ENCODE measurements at places on chromosomes 5 and 9. TPM values are rescaled to one million over a fixed set of nuclear protein-coding genes. Genes with fewer than 3 reads are reported as not detected.

Gene GNA14
- 3.9 TPM for total RNA-seq

Gene PCDHGA1
- 1.2 TPM for total RNA-seq

- no peak for ATAC-seq
Measured at GRCh38 chr5:130975847-130976246, 189.2 kb downstream of the HINT1 start.

DNA sequence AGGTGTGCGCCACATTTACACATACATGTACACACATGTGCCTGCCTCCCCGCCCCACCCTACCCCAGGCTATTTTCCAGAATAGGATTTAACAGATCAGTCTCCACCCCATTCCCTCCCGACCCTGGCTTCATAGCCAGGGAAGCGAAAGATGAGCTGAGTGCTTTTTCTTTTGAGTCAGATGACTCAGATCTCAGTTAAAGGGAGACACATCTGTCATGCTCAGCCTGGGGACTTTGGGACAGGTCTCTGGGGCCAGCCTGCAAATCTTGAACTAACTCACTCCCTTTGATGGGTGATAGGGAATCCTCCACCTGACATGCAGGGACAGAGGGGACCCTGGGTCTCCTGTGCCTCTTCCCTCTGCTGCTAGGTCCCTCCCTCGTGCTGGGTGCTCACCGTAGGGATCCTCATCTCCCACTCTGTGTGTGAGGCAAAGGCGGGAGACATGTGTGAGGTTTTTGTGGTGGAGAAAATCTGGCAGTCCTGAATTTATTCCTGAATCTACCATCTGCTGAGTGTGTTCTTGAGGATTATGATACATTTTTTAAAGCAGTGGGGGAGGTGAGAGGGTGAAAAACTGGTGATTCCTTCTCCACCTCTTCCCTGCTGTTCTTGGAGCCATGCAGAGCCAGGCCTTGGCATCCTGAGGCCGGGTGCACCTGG, 37.7 kb downstream of the NEUROG1 start:
- no peak for ATAC-seq

GRCh38 chr5:138763037-138763778, 10.0 kb downstream of the CTNNA1 start:
- no peak for ATAC-seq

Gene SLC36A3
- not detected for total RNA-seq

Gene KCNT1
- 0.19 TPM for total RNA-seq

GRCh38 chr5:158407824-158408195, 548.9 kb upstream of the CLINT1 start:
- no peak for ATAC-seq

All from gastroesophageal sphincter (tissue), 4 donors.